ENCODE measurements at places on chromosomes 3 and 15.

GRCh38 chr3:108472001-108472591 lies 38.3 kb downstream of the MYH15 start:
- DNase-seq: peak; percentile 86

- no peak for DNase-seq
These were observed 90.5 kb downstream of the FAM227B start for GRCh38 chr15:49530092-49530491.

DNA sequence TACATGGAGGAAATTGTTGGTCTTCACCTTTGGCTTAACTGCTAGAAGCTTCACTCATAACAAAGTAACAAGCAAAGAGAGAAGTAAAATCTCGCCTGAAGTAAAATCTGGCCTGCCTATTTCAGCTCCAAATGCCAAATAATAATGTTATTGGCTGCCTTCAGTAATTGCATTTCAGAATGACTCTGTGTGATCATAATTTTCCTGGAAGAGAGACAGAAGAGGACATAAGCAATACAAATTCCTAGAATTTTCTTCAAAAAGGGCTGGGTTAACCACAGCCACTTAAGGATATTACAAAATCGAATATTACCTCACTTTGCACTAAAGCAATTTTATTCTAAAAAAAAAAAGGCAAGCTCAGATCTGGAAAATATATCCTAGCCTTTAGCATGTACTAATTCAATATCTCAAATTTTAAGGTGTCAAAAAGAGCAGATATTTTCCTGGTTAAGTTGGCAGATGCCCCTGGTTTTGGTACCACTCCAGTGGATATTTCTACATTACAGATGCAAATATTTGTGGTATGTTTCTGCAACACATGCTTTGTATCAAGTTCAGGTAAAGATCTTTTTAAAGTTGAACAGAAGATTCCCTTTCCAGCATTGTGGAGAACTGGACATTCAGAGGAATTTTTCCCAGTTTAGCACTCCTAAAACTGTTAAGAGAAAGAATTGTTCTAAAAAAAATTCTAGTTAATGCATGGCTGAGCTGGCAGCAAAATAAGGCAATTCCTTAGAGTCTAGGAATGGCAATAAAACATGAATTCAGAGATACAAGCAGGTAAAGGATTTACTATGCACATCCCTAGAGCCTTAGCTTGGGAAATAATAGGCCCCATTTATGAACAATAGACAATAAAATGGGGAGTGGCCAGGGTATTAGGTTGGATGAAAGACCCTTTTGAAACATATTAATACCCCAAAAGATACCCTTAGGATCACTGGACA lies 116.7 kb downstream of the STAC start:
- DNase-seq: peak; percentile 25

DNA sequence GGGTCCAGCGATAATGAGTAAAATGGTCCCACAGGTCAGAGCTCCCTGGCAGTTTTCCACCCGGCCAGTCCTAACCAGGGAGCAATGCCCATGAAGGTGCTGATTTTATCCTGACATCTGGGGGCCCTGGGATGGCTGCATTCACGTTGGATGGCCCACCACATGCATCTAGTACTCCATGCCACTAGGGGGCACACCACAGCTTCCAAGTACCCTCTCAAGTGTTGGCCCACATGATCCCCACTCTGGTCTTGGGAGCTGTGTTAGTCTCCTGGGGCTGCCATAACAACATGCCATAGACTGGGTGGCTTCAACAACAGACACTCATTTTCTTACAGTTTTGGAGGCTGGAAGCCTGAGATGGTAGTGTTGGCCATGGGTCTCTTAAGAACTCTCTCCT lies 225.5 kb downstream of the SLCO3A1 start:
- DNase-seq: peak; percentile 31

- DNase-seq: no peak
These were observed 124.4 kb downstream of the PTPRG start for GRCh38 chr3:61685755-61686154.

Data from ACHN (cell line).